ENCODE measurements at places on chromosomes 4 and X.
A peak's percentile ranks its signal among the peaks of the same experiment; 100 is the strongest.

DNA sequence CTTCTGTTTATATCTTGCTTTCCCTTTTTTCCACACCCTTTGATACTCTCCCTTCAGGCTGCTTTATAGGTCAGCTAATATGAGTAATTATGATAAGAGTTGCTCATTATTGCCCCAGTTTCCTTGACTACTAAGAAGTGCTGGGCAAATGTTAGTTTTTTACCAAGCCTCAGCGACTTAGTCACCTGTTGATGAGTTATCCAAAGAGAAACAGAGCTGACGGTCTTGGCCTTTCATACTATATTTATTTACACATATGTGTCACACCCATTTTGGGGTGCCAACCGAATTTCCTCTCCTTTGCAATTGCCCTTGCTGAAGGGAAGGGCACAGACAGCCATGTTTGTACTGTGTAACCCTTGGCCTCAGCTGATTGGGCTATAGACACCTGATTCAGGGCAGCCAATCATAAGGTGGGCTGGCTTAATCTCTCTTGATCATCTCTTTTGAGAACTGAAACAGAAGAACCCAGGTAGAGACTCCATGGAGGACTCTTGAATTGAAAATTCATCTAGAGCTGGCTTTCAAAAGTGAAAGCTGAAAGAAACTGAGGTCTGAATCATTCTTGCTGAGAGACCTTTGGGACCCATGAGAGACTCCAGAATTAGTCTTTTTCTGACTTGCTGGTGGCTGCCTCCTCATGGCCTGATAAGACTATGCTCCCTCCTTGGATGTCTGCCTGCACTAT, 111.7 kb upstream of the RPS6KA3 start:
- DNase-seq, result peak; percentile 22

- DNase-seq, result no peak
Observed at GRCh38 chrX:1871887-1872286, 257.0 kb downstream of the ASMT start.

DNA sequence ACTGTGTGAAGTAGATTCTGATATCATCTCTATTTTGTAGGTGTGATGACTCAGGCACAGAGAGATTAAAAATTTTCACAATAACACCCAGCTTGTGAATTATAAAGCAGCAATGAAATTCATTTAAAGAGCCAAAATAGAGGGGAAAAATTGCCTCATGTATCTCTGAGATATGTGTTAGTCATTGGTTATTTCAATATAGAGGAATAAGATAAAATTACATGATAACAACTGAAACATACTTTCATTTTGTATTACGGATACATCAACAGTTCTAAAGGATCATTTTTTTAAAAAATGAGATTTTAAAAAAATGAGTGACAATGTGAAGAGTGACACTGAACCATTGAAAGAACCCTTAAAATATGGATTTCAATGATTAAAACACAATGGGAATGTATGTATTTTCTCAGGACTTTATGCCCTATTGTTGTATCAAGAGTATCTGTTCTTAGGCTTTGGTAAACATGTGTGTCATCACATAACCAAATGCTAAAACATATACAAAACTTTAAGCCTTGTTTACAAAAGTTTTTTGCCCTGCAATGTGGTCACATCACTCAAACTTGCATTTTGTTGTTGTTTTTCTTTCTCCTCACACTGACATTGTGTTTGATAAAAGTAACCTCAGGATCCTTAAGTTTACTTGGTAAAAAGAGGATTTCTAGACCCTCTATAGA, 221.3 kb downstream of the ANTXR2 start:
- DNase-seq, result no peak

- no peak for DNase-seq
Observed at GRCh38 chr4:8831221-8832112, 40.2 kb downstream of the HMX1 start.

Measured in stimulated activated naive CD8-positive, alpha-beta T cell treated with anti-CD3 and anti-CD28 coated beads, Interleukin-15, Interleukin-2, amounts not matched to agents 100 U/mL and 50 U/mL, for 24 hours (primary cell).